ENCODE measurements at places on chromosomes 12 and 14.
A peak's percentile ranks its signal among the peaks of the same experiment; 100 is the strongest.

- no peak for DNase-seq
These were observed 17.2 kb upstream of the PHC1 start for GRCh38 chr12:8897081-8897480.

- no peak for DNase-seq
These were observed 151.7 kb upstream of the DDHD1 start for GRCh38 chr14:53304726-53305381.

GRCh38 chr12:6937481-6938352, 5.9 kb upstream of the RNU7-1 start:
- DNase-seq, result peak; percentile 90

GRCh38 chr14:100107236-100107635, 42.0 kb downstream of the EVL start:
- peak; percentile 19 for DNase-seq

GRCh38 chr12:104288635-104289274, 14.8 kb upstream of the EID3 start:
- DNase-seq, result peak; percentile 78

GRCh38 chr14:52026901-52027300, 37.6 kb downstream of the RTRAF start:
- DNase-seq, result no peak

- DNase-seq, result peak; percentile 75
These were observed 2.0 kb downstream of the SIX1 start for GRCh38 chr14:60647081-60647836.

- no peak for DNase-seq
These were observed 85.4 kb downstream of the NTN4 start for GRCh38 chr12:95705143-95705542.

DNA sequence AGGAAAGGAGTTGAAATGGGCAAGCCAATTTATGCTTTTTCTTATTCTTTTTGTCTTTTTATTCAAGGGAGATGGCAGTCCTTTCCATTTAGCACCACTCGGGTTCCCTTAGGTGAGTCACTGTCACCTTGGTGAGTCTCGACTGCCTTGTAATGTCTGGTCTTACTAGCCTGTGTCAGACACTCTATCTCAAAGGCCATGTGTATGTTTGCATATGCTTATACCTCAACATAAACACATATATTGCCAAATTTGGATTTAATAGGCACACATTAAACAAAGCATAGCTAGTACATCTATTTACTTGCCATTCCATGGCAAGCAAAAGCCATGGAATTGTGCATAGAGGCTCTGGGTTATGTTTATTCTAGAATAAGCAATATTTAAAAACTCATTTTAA, 624.9 kb upstream of the FOXG1 start:
- DNase-seq, result no peak

- DNase-seq, result no peak
These were observed 283.6 kb downstream of the CACNA1C start for GRCh38 chr12:2336409-2336829.

- no peak for DNase-seq
These were observed 54.4 kb upstream of the RFLNA start for GRCh38 chr12:124240493-124240892.

DNA sequence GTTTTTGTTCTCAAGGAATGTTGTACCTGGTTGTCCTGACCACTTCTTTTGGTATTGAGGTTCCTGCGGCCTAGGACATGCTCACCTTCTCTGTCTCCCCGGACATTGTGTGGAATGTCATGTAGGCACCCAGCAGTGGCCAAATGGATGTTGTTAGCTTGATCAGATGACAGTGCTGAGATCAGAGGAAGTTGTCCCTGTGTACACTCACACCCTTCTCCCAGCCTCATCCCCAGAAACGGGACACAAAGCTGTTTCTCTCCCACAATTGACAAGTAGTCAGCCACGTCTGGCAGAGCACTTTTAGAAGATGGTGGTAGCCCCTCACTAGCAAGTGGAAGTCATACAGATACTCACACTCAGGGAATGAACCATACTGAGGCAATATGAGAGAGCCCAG, 3.0 kb downstream of the PLEKHH1 start:
- DNase-seq, result no peak
